Activated CD4-positive, CD25-positive, alpha-beta regulatory T cell (primary cell): ENCODE measurements at places on chromosomes 16 and 17.

DNA sequence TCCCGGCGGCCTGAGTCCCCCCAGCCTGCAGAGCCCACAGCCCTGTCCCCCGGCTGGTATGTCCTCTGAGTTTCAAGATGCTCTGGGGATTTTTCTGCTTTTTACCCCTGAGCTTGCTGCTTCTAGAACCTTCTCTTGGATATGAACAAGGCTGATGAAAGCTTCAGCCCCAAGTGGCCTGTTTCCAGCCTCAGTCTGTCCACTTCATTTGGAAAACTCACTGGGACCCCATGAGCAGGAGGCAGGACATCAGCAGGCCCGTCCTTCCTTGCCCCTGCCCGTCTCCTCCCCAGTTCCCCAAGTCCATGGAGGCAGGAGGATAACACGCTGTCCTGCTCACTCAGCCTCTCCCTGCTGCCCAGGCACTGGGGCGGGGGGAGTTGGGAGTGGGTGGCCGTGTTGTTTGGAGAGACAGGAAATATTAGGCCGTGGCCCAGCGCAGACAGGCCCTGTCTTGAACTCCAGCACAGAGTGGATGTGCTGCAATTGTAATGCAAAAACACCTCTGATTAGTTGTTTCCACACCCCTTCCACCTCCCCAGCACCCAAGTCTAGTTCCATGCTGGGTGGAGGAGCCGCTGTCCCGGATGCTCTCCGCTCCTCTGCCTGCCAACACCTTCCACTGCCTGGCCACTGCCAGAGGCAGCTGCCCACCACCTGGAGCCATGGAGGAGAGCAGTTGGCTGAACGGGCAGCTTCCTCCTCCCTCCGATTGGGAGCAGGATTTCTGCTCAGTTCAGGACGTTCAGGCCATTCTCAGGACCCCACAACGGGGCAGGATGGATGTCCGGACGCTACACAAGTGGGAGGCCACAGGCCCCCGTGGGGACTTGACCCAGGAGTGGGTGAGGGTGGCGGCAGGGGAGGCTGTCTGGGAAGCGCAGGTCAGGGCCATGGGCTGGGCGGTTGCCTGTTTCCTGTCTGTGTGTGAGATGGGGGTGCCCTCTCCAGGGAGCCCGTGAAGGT lies 216.9 kb upstream of the GSE1 start:
- DNase-seq = no peak

DNA sequence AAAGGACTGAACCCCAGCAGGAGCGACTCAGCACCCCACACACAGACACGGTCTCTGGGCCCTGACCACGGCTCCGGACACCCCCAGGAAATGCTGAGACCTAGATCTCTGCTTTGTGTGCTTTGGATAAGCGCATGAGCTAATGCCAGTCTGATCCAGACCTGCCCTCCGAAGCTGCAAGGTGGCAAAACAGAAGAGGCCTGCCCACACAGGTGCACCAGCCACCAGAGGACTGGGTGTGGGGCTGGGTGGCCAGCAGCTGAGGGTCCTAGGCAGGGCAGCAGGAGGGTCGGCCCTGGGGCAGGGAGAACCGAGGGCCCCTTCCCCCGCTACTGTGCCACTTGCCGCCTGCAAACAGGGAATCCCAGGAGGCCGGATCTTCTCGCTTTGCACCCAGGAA lies 30.7 kb upstream of the EIF1 start:
- DNase-seq = no peak

- no peak for DNase-seq
Measured at GRCh38 chr17:7330638-7331015, 1.5 kb upstream of the NEURL4 start.

DNA sequence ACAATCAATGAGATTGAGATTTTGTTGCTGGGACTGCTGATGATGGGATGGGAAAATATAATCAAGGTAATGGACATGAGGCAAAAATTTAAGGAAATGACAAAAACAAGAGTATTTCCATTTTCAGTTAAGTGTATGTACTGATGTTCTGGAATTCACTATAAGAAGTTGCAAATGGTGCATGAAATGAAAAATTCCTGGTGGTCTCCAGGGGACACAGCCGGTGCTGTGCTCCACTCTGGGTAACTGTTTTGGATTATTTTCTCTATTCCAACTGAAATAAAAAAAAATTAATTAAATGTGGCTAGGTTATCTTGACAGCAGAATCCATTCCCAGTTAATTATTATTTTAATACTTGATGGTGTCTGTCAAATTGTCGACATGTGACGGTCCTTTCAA lies 305.6 kb downstream of the WWOX start:
- DNase-seq = no peak
